ENCODE measurements at places on chromosomes 7 and 10.

GRCh38 chr10:101000127-101000914 is 713 bp downstream of the LZTS2 start:
- no peak for DNase-seq

DNA sequence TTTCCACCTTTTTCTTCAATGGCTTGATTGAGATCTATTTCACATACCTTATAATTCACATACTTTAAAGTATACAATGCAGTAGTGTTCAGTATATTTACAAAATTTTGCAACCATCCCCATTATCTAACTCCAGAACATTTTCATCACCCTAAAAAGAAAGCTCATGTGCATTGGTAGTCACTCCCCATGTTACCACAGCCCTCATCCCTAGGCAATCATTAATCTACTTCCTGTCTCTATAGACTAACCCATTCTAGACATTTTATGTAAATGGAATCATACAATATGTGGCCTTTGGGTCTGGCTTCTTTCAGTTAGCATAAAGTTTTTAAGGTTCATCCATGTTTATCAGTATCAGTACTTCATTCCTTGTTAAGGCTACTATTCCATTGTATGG is 214.2 kb downstream of the WDR11 start:
- DNase-seq: no peak

- DNase-seq: no peak
These were observed 23.2 kb downstream of the LYZL2 start for GRCh38 chr10:30606313-30606712.

- DNase-seq: no peak
These were observed 33.1 kb downstream of the GAD2 start for GRCh38 chr10:26249681-26250080.

GRCh38 chr7:135645296-135645904 is 16.9 kb upstream of the STMP1 start:
- DNase-seq: peak; percentile 52

All from CD8-positive, alpha-beta T cell (primary cell).